HL-60 (cell line): ENCODE measurements at places on chromosomes 13 and 19.

- no peak for DNase-seq
Observed at GRCh38 chr13:73194310-73194709, 135.5 kb downstream of the KLF5 start.

GRCh38 chr13:49225223-49226042 lies 5.3 kb downstream of the MLNR start:
- peak; percentile 79 for DNase-seq

- no peak for DNase-seq
Observed at GRCh38 chr13:80052286-80052685, 288.6 kb downstream of the SPRY2 start.

GRCh38 chr13:93264876-93265275 lies 38.3 kb downstream of the GPC6 start:
- no peak for DNase-seq

- peak; percentile 84 for DNase-seq
Observed at GRCh38 chr19:18340990-18341868, 831 bp downstream of the PGPEP1 start.

- no peak for DNase-seq
Observed at GRCh38 chr13:66794340-66795031, 435.6 kb downstream of the PCDH9 start.

DNA sequence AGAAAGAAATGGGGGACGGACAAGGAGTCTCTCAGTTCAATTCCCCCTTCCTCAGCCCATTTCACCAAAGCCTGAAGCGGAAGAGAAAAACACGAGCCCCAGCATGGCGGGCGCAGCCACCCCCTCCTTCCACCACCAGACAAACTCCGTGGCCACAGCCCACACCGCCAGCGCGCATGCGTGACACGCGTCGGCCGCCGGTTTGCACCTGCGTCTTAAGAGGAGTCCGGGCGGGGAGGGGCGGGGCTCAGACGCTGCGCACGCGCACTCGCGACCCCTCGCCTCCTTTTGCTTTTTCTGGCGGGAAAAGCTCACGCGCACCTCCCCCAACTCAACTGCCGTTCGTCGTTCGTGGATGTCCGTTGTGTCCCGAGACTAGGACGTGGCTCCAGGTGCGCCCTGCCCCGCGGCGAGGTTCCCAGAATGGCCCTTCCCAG lies at the start of gene KASH5:
TSS of gene KASH5 (plus strand) at position 314 of the 437 bp plus-strand sequence. CDS start 2,635 bp downstream, outside the sequence.
- DNase-seq: no peak

DNA sequence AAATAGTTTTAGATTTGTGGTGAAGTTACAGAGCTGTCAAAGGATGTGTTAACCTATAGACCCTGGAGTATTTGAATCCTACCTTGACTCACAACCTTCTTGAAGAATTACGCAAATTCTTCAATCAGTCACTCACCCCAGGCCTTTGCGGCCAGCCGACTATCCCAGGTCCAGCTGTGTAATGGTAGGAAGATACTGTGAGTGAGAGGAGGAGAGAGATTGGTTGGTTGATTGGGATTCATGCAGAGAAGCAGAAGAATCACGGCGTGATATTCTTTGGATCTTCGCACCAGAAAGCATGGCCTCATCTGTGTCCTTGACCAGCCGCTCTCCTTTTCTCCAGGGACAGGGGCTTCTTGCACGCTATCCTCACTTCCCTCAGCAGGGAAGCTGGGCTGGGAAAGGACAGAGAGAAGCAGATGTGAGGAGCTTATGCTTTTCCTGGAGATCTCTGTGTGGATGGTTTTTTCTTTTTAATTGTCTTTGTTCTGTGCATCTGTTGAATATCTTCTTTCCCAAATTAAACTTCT lies 249.1 kb downstream of the GGACT start:
- no peak for DNase-seq

- no peak for DNase-seq
Observed at GRCh38 chr13:73849292-73849691, 284.9 kb downstream of the KLF12 start.

DNA sequence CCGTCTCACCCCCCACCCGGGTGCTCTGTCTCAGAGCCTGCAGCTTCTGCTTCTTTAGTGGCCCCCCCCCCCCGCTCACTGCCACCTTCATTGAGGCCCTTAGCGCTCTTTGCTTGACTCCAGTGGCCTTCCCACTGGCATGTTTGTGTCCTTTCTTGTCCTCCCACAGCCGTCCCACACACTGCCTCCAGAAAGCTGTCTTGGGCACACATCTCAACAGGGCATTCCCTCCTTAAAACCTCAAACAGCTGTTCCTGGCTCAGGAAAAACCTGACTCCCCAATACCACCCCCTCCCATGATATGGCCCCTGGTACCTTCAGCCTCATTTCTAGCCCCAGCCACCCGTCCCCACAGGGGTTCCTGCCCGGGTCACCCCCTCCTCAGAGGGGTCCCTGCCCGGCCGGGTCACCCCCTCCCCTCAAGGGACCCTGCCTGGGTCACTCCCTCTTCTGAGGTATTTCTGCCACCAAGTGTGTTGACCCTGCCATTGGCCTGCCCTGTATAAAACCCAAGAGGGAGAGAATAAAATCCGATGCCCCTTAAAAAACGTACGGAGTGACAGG lies 8.9 kb downstream of the B3GLCT start:
- DNase-seq: no peak

- no peak for DNase-seq
Observed at GRCh38 chr19:15448778-15449619, 757 bp downstream of the WIZ start.

DNA sequence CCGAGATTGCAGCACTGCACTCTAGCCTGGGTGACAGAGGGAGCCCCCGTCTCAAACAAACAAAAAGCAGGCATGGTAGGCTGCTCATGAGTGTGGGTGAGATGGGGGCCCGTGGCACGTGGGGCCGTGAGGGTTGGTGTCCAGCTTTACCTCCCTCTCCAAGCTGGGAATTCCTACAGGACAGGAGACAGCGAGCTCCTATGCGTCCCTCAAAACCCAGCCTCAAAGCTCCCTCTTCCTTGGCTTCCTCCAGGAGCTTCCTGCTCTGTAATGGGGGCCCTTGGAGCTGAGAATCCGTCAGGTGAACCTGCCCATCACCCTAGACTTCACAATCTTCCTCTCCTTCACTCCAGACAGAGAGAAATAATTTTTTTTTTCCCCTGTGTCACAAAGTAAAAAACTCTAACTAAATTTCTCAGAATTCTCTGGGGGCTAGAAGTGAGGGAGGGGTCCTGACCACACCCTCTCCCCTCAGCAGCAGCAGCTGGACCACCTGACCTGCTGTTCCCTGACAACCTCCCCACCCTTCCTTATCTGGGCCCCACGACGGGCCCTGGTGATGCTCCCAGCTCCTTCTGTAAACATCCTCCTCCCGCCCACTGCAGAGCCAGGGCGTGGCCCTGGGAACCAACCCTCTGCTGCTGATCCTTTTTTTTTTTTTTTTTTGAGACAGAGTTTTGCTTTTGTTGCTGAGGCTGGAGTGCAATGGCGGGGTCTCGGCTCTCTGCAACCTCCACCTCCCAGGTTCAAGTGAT lies 22.1 kb upstream of the WDR18 start:
- no peak for DNase-seq

GRCh38 chr19:50713556-50714236 lies 5.9 kb downstream of the SHANK1 start:
- no peak for DNase-seq

DNA sequence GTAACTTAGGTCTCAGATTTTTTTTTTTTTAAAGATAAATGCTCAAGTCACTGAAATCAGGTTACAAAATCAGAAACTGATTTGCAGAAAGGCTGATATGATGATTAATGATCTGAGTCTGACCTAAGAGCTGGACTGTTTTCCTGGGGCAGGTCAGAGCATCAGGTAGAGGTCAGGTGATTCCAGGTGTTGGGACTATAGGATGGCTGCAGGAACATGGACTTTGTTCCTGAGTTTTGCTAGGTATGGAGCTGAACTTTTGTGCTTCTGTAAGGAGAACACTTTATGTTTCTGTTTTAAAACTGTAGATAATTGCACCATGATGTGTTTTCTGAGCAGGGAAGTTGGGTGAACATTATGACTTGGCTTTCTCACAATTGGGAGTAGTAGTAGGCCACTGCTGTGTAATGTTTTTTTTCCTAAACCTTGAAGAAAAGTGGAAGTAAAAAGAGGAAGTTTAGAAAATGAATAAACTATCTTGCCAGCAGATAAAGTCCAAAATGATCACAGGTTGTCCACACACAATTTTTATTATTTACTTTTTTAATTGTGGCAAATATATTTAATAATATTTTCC lies 297.2 kb downstream of the DCT start:
- DNase-seq: peak; percentile 36
